ENCODE measurements at places on chromosomes 3 and 15.

- DNase-seq: peak; percentile 33
These were observed 357.8 kb downstream of the VPS13C start for GRCh38 chr15:61702224-61703020.

DNA sequence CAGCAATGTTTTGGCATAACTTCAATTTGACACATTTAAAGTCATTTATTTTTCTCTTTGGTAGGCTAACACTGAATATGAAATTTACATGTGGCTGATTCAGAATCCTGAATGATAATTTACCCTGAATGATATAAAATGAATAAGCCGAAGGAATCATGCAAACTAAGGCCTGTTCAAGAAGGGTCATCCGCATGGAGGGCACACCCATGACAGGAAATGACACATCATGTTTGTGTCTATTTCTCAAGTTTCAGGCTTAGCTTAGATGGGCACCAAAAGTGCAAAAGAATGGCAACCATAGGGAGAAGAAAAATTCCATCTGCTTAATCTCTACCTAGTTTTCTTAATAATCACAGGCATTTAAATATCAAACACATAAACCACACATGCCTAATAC is 141.5 kb downstream of the DUT start:
- DNase-seq: no peak

DNA sequence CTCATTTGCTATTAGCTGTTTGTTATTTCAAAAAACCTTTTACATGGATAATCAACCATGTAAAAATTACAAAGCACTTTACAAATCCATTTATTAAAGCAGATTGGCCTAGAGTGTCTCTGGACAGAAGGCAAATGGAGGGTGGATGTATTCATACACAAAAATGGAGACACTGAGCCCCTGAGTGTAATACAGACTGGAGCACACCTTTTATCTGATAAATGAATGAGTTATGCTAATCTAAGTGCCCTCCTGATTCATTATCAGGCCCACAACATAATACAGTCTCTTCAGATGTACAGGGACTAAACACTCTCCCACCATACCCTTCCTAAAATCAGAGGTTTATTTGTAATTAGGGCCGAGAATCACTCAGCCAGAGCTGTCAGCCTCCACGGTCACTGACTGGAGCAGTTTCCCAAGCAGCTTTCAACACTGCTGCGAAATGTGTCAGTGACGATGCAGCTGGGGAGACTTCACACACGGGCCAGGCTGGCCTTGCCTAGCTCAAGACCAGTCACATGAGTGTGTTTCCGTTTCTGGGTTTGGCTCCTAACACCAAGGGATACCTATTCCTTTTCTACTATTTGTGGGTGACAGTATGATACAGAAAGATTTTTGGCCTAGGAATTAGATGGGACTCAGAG is 271.8 kb downstream of the ZIC1 start:
- no peak for DNase-seq

DNA sequence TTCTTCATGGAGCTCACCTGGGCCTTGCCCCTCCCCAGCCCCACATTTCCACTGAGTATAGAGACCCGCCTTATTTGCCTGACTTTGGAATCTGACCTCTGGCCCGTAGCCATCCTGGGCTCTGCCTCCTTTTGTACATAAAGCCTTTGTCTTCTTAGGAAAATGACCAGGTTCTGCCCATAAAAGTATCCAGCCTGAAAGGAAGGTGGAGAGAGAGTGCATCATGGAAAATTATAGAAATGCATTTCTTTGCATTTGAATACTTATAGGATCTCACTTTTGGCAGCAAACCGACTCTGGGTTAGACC is 3.6 kb upstream of the SH2D7 start:
- DNase-seq: no peak

DNA sequence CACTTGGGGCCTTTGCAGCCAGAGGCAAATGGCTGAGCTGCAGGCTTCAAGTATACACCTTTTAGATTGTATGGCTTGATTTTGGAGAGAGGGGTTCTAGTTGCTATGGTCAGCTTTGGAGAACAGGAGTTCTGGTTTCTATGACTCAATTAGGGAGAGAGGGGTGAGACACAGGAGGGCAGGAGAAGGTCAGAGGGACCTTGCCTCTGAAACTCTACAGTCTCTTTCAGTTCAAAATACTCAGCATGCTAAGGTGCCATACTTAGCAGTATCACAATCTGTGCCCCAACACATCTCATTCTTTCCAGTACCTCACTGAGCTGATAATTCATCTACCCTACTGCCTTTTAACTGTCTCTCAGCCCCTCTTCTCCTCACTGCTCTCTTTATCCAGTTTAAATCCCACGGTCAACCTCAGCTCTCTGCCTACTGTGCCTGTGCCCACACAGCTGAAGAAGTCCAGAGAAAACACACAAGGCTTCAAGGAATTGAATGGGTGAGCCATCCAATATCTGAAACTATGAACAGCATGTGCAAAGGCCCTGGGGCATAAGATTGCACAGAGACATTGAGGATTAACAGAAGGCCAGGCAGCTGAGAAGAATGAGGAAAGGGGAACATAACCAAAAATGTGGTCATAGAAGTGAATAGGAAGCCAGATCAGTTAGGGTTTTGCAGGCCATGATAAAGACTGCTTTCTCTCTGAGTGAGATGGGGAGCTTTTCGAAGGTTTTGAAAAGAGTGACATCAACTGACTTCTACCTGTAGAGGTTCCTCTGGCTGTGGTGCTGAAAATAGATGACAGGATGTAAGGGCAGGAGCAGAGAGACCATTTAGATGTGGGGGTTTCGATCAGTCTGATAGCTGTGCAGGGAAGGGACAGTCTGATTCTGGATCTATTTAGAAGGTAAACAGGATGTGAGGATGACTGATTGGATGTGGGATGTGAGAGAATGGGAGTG is 54.5 kb upstream of the C3orf80 start:
- DNase-seq: no peak

GRCh38 chr3:51935886-51936755 is 5.6 kb downstream of the RRP9 start:
- no peak for DNase-seq

DNA sequence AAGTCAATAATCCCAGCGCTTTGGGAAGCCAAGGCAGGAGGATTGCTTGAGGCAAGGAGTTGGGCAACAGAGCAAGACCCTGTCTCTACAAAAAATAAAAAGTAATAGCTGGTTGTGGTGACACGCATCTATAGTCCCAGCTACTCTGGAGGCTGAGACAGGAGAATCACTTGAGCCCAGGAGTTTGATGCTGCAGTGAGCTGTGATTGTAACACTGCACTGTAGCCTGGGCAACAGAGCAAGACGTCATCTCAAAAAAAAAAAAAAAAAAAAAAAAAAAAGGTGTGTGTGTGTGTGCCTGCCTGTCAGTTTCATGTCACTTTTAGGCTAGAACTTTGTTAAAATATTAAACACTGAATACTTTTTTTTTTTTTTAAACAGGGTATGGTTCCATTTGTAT is 28.4 kb downstream of the DNAJC19 start:
- DNase-seq: no peak

DNA sequence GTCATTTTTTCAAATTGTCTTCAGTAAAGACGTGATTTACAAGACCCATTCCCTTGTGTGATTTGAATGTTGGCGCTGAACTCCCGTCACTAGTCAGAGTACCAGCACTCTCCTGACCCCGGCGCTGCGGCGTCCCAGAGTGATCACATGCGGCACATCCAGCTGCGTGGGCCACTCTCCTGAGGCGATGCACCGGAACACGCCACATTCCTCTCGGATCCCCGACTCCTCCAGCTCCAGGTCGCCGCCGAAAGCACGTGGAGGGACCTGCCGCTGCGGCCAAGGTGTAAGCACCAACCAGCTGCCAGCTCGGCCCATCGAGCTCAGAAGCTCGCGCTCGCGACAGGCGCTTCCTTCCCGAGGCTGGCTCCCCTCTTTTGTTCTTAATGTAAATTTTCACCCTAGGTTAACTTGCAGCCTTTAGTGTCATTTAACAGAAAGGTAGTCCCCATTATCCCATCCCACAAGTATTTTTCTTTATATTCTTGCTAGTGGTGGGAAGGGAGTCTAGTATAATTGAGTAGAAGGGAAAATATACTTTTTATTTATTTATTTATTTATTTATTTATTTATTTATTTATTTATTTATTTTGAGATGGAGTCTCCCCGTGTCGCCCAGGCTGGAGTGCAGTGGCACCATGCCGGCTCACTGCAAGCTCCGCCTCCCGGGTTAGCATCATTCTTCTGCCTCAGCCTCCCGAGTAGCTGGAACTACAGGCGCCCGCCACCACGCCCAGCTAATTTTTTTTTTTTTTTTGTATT is 61.7 kb upstream of the VGLL3 start:
- DNase-seq: no peak

- DNase-seq: no peak
These were observed 92.3 kb upstream of the LRIG1 start for GRCh38 chr3:66592927-66593625.

DNA sequence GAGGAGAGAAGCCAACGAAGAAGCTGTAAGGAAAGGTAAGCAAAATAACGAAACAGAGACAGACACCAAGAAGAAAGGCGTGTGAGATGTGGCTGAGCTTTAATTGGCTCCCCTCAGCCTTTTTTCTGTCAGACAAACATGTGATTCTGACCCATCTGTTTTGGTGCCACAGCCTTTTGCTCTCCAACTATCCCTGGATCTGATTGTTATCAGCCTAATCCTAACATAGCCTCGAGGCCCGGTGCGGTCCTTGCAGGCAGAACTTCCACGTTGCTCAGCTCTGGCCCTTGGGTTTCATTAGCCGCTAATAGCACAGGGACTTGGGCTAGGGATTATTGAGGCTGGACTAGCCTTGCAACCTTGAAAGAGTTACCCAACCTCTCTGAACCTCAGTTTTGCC is 57.9 kb upstream of the CACNA2D3 start:
- DNase-seq: no peak

DNA sequence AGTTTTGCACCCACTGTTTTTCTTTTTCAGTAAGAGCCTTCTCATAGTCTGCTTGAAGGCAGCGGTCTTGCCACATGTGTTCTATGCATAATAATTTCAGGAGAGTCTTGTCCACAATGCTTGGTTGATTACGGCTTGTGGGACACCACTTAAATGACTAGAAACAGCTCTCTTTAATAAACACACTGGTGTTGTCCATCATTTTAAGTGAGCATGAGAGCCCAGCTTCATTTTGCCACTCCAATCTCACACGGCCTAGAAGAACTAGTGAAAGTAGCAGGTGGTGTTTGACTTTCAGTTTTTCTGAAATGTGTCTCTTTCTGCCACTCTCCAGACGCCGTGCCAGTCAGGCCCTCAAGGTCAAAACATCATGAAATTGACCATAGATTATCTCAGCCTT is 292.1 kb downstream of the LPP start:
- DNase-seq: no peak

DNA sequence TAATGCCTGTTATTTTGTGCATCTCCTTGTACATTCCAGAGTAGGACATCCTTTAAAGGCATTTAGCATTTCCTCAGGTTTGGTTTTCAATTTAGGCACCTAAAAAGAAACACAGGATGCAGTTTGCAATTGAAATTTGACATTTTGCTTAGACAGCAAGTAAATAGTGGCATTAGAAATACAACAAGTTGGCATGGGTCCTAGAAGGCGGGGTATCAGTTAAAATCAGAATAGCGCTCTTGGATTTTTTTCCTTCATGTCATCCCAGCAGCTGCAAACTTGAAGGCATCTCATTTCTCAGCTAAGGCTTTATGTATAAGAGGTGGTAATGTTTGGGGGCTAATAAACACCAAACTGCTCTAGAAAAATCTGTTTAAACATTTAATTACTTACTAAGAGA is 47.5 kb upstream of the SKOR1 start:
- no peak for DNase-seq

DNA sequence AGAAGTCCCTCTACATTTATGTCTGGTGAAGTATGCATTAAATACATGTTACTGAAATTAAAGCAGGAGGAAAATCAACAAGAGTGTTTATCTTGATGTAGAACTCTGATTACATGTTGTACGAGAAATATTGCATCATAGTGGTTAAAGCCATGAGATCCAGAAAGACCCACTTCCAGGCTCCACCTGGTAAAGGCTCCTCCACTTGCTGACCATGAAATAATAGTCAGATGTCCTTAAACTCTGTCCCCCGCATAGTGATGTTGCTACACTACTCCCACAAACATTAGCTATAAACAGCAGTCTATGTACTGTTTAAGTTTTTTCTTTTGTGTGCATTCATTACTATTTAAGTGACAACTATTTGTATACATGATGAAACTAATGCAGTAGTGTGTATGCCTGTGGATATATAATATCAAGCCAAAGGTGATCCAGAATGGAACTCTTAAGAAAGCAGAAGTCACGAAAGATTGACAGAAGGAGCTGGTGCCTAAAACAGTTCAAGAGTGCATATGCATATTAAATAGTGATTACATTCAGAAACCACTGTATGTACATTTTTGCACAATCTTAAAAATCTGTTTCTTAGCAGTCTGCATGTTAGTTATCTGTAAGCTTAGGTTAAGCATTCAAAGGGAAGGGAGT is 264.4 kb upstream of the KCNMB2 start:
- no peak for DNase-seq

All from NCI-H1092 treated with DMSO at 0.1 percent for 48 hours (cell line).